ENCODE measurements at places on chromosomes 1 and 21. TPM values are rescaled to one million over a fixed set of nuclear protein-coding genes. Genes with fewer than 3 reads are reported as not detected.

TTLL10 gene
- not detected for total RNA-seq

UTS2 gene
- total RNA-seq = not detected

NPR1 gene
- total RNA-seq = 0.92 TPM

CAMK2N1 gene
- 38.9 TPM for total RNA-seq

NBPF4 gene
- 0.13 TPM for total RNA-seq
